ENCODE measurements at places on chromosomes 5 and 9. TPM values are rescaled to one million over a fixed set of nuclear protein-coding genes. Genes with fewer than 3 reads are reported as not detected.
A peak's percentile ranks its signal among the peaks of the same experiment; 100 is the strongest.

The GNG10 gene
- total RNA-seq = 47.0 TPM

The STING1 gene
- 151 TPM for total RNA-seq

The PCDHA9 gene
- 0.13 TPM for total RNA-seq

The SLCO6A1 gene
- total RNA-seq = not detected

The OR13D1 gene
- not detected for total RNA-seq

The ZDHHC11B gene
- total RNA-seq = 5.9 TPM

DNA sequence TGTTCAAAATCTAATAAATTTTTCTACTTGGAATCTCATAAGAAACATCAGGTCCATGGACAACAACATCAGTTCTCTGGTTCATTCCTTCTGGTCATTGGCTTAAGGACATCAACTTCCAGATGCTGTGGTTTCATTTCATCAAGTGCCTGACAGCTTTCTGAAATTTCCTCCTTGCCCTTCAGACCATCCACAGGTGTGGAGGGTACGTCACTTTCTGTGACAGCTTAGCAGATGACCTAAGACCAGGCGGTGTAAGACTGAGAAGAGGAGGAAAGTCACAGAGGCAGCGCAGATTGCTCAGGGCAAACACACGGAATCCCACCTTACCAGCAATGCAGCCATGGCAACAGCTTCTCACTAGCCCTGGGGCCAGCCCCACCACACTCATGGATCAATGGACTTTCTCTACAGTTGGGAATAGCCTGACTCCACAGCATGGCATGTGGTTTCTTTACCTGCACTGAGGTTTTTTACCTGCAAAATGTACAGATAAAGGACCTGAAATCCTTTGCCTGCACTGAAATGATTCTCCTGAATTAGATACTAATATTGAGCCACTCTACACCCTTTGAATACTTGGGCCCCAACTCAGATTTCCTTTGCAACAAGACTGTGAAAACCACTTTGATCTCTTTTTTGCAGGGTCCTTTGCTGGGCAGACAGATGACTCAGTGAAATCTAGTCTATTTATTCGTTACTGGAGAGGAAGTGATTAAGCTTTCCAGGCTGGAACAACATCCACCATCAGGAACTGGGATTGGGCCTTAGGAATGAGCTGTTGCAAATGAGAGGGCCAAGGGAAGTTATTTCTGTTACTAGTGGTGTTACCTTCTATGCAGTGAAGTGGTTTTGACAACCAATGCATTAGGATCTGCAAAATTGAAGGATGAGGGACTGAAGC lies 26.9 kb downstream of the TICAM2 start:
- DNase-seq = no peak

- no peak for DNase-seq
Observed at GRCh38 chr9:83313781-83314180, 224.4 kb downstream of the FRMD3 start.

DNA sequence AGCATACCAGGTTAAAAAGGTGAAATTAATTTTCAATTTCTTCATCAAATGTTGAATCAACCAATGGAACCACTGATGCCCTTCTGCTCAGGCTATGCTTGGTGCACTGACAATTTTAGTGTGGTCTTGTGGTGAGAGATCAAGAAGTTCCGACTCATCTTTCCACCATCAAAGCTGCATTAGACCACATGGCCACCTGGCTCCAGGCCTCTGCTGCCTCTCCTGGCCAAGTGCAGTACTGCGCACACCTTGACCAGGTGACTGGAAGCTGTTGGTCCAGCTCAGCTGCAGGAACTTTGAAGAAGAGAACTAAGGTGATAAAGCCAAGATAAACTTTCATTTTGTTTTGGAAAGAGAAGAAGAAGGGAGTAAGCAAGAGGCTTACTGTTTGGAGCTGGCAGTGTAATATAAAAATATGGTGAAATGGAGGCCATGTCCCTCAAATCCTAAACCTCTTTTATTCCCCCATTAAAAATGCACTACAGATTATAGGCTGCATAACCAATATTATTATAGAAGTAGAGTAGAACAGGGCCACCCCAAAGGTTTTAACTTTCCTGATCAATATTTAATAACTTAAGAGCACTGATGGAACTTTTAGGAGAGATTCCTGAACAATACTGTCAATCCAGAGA lies 315.5 kb upstream of the C9orf72 start:
- DNase-seq = peak; percentile 23

DNA sequence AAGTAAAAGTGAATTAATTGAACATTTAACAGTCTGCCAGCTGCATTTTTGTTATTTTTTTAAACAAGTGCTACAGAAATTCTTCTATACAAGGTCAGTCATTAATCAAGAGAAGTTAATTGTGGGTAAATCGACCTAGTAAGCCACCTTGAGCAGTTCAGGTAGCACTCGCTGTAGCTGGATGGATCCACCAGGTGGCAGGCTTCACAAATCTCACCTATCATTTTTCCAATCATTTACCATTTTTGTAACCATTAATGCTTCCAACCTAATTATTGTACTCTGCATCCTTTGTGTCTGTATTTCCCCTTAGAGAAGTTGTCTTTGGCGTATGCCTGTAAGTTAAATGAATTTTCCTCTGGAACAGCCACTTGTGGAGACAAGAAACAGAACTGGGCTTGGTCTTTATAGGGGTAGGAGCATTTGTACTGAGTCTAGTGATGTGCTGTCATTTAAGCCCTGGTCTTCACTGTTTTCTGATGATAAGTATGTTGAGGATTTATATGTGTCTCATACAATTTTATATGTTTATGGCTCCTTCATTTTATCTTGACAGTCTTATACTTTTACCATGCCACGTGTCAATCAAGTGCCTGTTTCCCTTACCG lies 39.5 kb downstream of the CD180 start:
- DNase-seq = no peak

DNA sequence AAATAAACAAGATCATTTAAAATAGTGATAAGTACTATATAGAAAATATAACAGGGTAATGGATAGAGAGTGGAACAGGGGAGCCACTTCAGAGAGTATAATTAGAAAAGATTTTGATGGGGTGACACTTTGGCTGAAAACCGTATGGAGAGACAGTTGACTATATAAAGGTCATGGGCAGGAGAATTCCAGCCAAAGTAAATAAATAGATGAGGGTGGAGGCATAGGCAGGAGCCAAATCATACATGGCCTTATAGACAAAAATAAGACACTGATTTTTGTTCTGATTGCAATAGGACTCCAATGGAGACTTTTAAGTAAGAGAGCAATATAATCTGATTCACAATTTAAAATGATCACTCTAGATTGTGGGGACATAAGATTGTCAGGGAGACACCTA lies 37.5 kb upstream of the NUDT12 start:
- DNase-seq = no peak

GRCh38 chr9:87531370-87532295 lies 34.0 kb downstream of the DAPK1 start:
- DNase-seq = no peak

DNA sequence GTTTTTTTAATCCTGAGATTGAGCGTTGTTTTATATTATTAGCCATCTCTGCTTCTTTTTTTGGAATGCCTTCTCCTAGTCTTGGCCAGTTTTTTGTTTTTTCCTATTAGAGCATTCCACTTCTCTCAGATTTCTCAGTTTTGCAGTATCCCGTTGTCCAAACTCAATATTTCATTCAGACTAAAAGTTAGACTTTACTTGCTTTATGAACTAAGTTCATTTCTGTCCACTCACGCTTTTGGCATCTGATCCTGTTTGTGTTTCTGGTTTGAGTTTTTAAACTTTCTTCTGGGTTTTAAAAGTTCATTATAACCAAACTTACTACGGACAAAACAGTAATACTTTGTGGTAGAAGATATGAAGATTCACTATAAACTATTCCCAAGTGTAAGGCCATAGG lies 288.3 kb upstream of the MPDZ start:
- no peak for DNase-seq

GRCh38 chr5:128407944-128408343 lies 130.1 kb downstream of the FBN2 start:
- DNase-seq = no peak

GRCh38 chr5:35046774-35047173 lies 975 bp downstream of the AGXT2 start:
- DNase-seq = no peak

DNA sequence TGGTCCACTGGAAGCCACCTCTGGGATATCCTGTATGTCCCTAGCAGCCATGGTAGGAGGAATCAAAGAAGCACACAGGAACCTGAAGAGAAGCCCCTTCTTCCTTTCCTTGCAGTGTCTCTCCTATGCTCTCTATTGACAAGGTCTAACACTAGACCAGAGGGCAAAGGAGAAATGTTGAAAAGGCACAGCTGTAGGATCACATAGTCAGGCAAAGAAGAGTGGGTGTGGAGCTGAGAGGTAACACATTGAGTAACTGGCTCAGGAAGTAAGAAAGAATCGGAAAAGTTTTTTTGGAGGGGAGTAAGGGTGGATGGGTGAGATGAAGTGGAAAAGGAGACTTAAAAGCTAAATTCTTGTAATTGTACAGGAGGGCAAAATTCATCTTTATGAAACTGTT lies 100.1 kb downstream of the FOCAD start:
- no peak for DNase-seq

- no peak for DNase-seq
Observed at GRCh38 chr5:176875783-176876505, 23.2 kb downstream of the HK3 start.

DNA sequence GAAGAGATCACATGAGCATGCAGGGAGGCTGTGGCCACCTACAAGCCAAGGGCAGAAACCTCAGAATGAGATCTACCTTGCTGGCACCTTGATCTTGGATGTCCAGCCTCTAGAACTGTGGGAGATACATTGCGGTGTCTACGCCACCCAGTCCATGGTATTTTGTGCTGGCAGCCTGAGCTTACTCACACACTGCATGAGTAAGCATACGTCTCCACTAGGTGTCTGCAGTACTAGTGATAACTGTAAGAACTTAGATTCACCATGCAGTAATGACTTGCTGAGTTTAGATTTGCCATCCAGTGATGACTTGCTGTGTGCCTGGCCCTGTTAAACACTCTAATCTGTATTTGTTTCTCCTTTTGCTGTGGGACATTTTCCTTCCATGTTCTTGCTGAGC lies 417.7 kb downstream of the GADD45G start:
- DNase-seq = no peak

DNA sequence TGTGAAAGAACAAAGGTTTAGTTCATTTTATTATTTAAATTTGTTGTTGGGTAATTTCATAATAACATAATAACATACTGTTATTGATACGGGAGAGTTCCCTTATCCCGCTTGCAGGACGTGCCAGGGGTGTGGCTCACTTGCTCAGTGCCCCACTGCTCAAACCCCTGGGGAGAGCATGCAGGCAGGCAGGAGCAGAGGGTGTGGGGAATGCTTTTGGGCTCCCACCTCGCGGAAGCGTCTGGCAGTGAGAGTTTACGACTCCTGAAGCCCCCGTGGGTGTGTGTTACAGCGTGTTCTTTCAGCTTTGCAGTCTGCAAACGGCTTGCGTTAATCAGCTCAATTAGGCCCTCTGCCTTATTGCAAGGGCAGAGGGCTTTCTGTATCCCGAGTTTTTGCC lies 675.9 kb downstream of the SEMA5A start:
- DNase-seq = no peak
